ENCODE measurements at places on chromosomes 4 and X.

DNA sequence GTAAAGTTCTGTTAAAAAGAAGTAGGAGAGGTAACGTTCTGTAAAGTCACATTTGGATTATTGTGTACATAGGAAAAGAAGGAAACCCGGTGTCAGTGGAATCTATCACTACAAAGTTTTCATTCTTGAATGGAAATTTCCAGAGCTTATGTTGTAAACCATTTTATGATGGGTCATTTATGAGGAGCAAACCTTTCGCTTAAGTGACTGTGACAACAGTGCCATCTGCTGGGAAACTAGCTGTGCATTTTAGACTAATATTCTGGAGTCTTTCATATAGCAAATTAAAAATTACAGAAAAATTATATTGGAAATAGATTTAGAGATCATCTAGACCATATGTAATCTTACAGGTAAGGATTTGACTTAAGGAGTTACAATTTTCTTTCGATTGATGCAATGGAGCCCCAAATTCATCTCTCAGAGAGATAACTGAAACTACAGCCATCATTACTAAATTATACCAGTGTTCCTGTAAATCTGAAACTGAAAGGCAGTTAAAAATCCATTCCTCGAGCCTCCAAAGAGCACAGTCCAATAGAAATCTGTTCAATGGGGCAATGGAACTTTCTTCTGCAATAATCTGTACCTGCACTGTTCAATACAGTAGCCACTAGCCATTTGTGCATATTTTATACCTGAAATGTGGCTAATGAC, 26.9 kb downstream of the ASB9 start:
- peak; percentile 67 for DNase-seq

DNA sequence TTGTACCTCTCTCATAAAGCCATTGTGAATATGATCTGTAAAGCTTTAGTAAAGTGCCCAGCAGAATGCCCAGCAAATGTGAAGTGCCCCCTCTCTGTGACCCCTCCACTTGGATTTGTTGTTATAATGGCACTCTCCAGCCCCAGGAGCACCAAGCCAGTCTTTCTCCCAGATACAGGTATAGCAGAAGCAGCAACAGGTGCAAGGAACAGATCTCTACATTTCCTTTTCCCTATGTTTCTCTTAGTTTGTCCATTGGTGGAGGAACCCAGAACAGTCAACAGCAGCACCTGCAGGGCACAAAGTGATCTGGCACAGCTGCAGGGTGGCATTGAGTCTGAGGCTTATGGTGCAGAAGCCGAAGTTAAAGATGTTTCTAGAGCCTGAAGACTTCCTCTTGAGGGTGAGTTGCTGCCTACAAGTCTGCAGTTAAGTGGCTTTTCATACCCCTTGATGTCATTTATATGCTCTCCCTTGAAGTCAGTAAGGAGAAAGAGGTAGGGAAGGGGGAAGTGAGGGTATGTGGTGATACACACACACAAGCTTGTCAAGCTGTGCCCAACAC, 16.1 kb upstream of the CXCL3 start:
- no peak for DNase-seq

DNA sequence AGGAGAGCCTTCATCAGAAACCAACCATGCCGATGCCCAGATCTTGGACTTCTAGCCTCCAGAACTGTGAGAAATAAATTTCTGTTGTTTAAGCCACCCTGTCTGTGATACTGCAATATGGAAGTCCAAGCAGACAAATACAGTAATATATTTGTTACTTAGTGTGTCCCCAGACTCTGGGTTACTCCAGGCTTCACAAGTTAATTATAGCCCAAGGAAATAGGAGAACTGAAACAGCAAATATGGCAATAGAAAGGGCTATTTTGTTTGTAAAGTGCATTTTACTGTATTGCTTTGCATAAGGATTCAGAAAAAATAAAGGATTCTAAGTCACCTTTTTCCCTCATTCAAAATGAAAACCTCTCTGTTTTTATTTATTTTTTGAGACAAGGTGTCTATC, 15.7 kb downstream of the TIGD4 start:
- no peak for DNase-seq

DNA sequence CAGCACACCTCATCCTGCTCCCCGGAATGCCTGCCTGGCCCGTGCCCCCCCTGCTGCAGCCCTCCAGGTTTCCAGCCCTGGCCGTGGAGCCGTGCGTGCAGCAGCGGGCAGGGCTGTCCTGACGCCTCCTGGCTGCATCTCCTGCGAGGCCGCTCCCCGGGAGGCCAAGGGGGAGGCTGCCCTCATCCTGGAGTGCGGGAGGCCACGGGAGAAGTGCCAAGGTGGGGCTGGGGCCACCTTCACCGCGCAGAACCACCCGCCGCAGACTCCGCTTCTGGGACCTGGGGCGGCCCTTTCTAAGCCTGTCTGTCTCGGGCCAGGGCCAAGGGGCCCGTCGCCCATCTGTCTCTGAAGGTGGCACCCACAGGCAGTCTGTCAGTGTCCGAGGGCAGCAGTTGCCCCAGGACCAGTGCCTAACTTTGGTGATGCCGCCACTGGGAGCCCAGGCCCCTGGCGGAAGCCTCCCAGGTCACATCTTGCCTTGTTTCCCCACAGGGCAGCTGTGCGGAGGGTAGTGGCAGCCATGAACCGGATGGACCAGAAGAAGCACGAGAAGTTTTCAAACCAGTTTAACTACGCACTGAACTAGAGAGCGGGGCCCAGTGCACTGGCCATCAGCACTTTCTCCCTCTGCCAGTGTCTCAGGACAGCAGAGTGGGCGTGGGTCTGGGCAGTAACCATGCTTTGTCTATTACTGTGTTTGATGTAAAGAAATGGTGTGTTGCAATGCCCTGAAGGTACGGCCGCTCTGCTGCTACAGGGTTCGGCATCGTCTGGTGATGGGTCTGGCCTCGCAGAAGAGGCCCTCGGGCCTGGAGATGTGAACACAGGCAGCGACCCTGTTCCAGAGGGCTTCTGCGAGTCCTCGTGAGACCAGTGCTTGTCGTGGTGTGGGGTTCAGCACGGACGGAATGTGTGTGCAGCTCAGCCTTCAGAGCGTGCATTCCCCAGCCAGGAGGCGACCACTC, 20.6 kb downstream of the NKX1-1 start:
- no peak for DNase-seq

DNA sequence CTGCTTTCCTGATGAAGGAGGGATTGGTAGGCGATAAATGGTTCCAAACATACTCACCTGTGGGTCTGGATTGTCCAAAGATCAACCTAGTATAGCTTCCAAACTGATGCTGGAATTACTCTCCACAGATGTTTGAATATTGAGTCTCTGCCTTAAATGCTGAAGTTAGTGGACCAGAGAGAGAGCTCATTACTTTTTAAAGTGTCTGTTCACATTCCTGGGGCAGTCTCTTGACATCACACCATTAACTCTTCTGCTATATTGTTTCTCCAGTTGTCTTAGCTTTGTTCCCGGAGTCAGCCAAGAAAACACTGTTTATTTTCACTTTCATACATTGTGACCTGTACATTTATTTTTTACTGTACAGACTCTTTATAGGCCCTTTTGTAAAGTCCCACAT, 35.4 kb downstream of the ARHGEF38 start:
- no peak for DNase-seq

GRCh38 chr4:159779716-159780115, 676.8 kb downstream of the RAPGEF2 start:
- no peak for DNase-seq

DNA sequence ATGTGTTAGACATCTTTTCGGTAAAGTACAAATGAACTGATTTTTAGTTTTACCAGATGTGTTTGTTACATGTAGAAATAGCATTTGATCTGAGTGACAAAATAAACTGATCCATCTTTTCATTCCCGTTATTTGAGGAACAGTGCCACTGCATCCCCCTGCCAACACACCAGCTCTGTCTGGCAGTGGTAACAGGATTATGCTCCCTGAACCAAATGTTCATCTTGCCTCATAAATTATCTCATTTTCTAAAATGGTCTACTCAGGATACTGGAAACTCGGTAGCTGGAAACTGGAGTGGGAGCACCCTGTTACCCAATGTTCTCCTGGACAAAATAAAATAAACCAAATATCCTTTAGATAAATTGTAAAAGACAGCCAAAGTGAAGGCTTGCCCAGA, 171.6 kb downstream of the FAT4 start:
- no peak for DNase-seq
